ENCODE measurements at places on chromosomes 13 and 19. TPM values are rescaled to one million over a fixed set of nuclear protein-coding genes. Genes with fewer than 3 reads are reported as not detected.

DNA sequence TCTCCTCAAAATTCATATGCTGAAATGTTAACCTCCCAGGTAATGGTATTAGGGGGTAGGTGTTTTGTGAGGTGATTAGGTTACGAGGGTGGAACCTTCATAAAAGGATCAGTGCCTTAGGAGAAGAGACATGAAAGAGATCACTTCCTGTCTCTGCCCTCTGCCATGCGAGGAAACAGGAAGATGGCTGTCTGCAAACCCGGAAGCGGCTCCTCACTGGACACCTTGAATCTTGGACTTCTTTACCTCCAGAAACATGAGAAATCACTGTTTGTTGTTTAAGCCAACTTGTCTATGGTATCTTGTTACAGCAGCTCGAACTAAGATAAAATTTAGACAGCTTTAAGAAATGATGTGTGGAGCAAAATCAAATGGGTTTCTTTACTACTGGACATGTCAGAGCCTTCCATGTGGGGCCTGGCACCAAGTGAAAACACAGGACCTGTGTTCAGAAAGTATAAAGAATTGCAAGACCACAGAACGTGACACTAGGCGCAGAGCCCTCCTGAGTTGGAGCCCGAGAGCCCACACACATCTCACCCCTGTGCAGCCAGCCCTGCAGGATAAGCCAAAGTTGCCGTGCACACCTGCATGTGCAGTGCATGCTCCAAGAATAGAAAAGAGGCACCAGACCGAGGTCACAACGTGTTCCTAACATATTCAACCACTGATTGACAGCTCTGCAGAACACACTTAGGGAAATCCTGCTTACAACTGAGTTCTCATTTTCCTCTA, 112.5 kb upstream of the UQCRFS1 start:
- DNase-seq: no peak
- H3K27me3 ChIP-seq: no peaks in the 10 kb centered on the region
- H3K4me1 ChIP-seq: no peaks in the 10 kb centered on the region
- H3K4me3 ChIP-seq: no peak overlapping the region
- H3K27ac ChIP-seq: no peak overlapping the region

Gene KLK7
- total RNA-seq: 0.31 TPM

DNA sequence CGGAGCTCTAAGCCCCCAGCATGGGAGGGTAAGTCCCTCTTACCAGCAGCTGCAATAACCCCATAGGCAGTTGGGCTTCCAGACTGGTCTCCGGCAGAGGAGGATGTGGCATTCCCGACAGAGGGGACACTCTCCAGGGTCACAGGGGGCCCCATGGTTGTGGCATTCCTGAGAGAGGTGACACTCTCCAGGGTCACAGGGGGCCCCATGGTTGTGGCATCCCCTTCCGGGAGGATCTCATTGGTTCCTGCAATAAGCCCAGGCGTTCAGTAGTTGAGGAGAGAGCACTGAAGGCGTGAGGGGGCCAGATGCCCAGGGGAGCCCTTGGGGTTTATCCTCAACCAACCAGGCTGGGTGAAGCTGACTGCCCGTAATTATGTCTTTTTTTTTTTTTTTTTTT, 5.4 kb downstream of the CD320 start:
- no peaks in the 10 kb centered on the region for H3K27me3 ChIP-seq
- no peak overlapping the region for H3K4me3 ChIP-seq
- H3K4me1 ChIP-seq: no peaks in the 10 kb centered on the region
- H3K36me3 ChIP-seq: no peaks in the 10 kb centered on the region
- H3K27ac ChIP-seq: no peak overlapping the region
- no peak for DNase-seq

Gene ZNF283
- total RNA-seq: 6.1 TPM

GRCh38 chr19:18842166-18842565, 10.4 kb downstream of the UPF1 start:
- no peaks in the 10 kb centered on the region for H3K27me3 ChIP-seq
- H3K4me3 ChIP-seq: no peak overlapping the region
- H3K4me1 ChIP-seq: peaks cover 33% of the 10 kb centered on the region
- peak; percentile 43 for DNase-seq

DNA sequence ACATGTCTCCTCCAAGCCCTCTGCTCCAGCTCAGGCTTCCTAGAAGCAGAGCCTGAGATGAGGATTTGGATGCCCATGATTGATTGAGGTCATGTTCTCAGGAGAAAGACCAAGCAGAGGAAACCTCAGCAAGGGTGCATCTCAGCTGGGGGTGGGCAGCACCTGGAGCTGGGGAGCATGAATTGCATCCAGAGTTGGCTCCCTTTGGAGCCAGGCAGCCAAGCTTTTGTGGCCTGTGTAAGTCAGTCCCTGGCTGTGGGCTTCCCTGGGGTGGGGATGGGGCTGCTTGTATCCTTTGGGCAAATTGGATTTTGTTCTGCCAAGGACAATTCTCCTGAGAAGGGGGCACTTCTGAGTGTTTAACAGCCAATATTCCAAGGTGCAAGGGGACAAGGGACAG, 91.5 kb upstream of the WASF3 start:
- H3K27me3 ChIP-seq: no peaks in the 10 kb centered on the region
- H3K36me3 ChIP-seq: no peaks in the 10 kb centered on the region
- no peaks in the 10 kb centered on the region for H3K4me1 ChIP-seq
- H3K27ac ChIP-seq: no peak overlapping the region
- no peak overlapping the region for H3K4me3 ChIP-seq

DNA sequence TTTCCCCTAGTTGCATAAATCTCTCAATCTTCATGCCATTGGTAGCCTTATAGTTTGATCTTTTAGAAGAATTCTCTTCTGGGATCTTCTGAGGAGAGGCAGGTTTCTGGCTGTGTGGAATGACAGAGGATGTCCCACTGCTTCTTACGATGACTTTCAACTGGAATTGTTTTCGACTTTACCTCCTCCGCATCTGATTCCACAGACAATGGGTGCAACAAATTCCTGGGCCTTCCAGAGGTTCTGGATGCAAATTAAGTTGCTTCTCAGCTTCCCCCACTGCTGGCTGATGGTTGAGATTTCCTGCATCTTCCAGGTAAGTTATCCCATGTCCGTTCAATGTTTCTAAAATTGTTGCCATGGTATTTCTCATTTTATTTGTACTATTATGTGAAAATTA, 142.3 kb upstream of the TSC22D1 start:
- DNase-seq: no peak
- H3K4me1 ChIP-seq: no peaks in the 10 kb centered on the region
- no peaks in the 10 kb centered on the region for H3K27me3 ChIP-seq
- H3K36me3 ChIP-seq: no peaks in the 10 kb centered on the region
- no peak overlapping the region for H3K27ac ChIP-seq
- H3K4me3 ChIP-seq: no peak overlapping the region

Gene PGLYRP2
- not detected for total RNA-seq

GRCh38 chr19:8366121-8366581, 2.2 kb downstream of the ANGPTL4 start:
- peaks cover 2% of the 10 kb centered on the region for H3K36me3 ChIP-seq
- no peaks in the 10 kb centered on the region for H3K27me3 ChIP-seq
- no peak overlapping the region for H3K4me3 ChIP-seq
- DNase-seq: no peak
- no peak overlapping the region for H3K27ac ChIP-seq
- peaks cover 34% of the 10 kb centered on the region for H3K4me1 ChIP-seq

Gene ZNF85
- 23.0 TPM for total RNA-seq

- no peak overlapping the region for H3K27ac ChIP-seq
- no peak overlapping the region for H3K4me3 ChIP-seq
- H3K36me3 ChIP-seq: no peaks in the 10 kb centered on the region
- H3K4me1 ChIP-seq: no peaks in the 10 kb centered on the region
- peak; percentile 31 for DNase-seq
- peaks cover 3% of the 10 kb centered on the region for H3K27me3 ChIP-seq
Measured at GRCh38 chr13:27728271-27728670, 64.0 kb upstream of the GSX1 start.

All from lung (tissue), 17 donors.